ENCODE measurements at places on chromosomes 6 and 20.

- DNase-seq, result no peak
These were observed 59.4 kb upstream of the CITED2 start for GRCh38 chr6:139433631-139434419.

GRCh38 chr6:45850378-45851033 lies 165.2 kb downstream of the CLIC5 start:
- DNase-seq, result no peak

GRCh38 chr6:153613719-153614455 lies 425.2 kb upstream of the OPRM1 start:
- DNase-seq, result no peak

DNA sequence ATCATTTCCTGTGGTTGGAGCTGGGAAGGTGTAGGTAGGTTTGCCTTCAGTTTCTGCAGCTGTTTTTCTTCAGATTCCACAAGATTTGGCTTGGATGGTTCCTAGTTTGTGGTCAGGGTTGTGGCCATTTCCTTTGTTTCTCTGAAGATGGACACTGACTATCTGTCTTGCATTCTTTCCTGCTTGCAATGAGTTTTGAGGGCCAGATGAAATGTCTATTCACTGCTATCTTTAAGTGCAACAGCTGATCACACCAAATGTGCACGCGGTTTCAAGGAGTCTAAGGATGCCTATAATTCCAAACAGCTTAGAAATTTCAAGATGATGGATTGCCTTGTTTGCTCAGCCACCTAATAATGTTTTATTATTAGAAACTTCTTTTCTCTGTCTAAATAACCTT lies 28.4 kb downstream of the IL20RA start:
- no peak for DNase-seq

DNA sequence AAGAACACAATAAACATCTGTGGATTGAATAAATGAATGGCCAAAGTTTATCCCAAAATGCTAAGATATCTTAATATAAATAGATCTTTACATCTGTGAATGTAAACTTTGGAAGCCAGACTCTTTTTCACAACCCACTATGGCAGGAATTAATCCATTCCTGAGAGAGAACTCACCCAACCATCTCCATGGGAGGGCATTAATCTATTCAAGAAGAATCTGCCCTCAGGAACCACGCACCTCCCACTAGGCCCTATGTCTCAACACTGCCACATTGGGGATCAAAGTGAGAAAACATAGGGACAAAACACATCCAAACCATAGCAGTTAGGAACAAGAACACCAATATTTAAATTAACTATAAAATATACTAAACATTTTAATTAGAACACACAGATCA lies 3.4 kb downstream of the UBE3D start:
- DNase-seq, result no peak

DNA sequence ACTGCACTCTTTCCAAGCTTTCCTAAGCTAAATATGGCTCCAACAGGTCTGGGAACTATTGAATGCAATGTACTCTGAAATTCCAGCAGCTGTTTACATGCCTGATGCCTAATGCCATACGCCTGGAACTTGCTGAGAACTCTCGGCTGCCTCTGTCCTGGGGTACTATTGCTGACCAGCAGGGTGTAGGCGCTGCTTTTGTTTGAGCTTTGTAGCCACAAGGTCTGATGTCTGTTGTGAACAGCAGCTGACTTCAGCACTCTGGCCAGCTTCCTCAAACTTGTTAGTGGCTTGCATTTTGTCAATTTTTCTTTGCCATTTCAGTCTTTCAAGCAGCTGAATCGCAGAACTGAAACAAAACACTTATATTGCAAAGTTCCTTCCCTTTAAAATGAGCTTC lies 26.7 kb downstream of the SAYSD1 start:
- DNase-seq, result peak; percentile 24

- DNase-seq, result no peak
These were observed 9.3 kb upstream of the NEDD9 start for GRCh38 chr6:11241793-11242201.

GRCh38 chr6:453152-453551 lies 61.6 kb downstream of the IRF4 start:
- peak; percentile 56 for DNase-seq

GRCh38 chr20:18321976-18322950 lies 33.9 kb downstream of the ZNF133 start:
- DNase-seq, result no peak

DNA sequence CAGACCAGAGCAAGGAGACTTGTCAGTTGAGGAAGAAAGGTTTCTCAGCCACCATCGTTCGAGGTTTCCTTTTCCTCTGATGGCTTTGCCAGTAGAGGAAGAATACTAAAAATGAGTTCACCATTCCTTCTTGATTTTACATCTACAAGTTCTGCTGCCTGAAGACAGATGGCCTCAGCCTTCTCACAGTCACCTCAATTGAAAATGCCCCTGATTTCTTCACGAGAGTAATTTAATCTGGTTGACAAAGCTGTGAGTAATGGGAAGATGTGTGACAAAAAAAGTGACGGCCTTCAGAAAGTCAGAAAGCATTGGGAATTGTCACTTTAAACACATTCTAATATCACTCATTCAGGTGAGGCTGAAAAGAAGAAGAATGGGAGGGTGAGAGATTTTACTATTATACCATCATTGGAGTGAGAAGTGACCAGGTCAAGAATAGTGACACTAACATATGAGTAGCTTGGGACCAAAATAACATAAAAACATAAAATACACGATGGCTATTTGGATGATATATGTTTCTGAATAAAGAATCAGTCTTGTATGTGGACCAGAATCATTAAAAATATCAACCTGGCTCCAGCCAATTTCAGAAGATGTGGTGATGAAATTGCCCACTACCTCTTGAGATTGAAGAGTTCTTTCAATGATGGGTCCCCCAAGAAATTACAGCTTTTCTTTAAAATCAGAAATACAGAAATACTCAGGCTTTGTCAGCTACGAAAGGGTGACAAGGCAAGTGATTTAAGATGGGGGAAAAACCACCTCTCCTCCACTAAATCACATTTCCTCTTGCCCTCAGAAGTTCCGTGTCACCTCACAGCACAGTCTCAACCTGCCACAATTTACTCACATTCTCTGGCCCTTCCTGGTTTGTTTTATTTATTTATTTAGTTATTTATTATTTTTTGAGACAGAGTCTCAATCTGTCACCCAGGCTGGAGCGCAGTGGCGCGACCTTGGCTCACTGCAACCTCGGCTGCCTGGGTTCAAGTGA lies 147.7 kb downstream of the SOBP start:
- no peak for DNase-seq

DNA sequence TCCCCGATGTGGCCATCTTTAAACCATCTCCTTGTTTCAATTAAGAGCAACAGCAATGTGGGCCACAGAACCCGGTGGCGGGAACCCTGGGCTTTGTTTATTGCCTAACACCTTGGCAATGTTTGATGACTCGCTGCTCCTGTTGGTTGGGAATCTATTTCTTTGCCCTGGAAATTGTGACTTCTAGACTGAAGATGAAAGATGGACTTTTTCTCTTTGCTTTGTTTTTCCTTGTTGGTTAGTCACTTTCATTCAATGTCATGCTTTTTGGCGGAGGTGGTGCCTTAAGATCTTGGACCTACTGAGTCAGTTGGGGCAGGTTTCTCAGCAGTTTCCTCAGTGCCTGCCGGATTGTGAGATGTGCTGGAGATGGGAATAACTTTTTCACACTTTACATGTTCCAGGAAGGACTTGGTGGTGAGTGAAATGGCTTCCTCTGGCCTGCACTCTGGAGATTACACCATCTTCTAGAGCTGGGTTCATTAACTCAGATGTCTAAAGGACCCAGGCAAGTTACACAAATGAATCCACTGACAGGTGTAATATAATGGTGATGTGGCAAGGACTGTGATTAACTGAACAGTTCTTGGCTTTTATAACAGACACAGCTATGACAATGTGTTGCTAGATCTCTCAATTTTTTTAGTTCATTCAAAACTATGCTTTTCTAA lies 56.3 kb downstream of the TSHZ2 start:
- DNase-seq, result no peak

DNA sequence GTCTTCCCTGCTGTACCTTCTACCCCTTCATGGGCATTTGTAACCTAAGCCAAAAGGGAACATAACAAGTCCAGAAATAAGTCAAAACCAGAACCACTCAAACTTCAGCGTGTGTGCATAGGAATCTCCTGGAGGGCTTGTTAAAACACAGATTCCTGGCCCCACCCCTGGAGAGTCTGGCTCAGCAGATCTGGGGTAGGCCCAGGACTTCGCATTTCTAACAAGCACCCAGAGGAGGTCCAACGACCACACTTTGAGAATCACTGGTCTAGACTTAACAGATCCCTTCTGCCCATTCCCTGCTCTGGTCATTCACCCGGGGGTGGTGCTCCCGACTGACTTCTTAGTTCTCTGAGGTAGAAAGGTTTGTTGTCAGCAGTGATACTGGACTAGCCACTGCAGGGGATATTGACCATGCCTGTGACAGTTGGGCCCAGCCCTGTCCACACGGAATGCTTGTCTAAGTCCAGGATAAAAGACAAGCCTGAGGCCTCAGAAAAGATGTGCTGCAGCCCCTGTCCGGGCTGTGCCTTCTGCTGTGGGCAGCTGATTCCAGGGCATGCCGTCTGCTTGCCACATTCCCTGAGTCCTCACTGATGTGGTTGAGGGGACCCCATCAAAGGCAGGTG lies 68.6 kb downstream of the SYNJ2 start:
- no peak for DNase-seq

DNA sequence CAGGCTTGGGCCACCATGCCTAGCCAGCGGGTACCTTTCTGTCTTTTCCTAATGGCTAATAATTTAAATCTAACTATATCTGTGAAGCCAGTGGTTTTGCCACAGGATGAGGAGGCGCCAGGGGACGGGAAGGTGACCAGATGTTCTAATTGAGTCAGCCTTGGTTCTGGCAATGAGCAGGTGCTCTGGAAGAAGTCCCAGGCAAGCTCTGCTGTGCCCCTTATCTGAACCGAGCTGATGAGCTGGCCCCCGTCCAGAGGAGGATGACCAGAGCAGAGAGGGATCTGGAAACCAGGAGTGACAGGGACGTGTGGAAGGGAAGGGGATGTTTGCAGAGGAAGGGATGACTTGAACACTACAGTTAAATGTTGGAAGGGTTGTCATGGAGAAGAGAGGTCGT lies 46.7 kb downstream of the SLC35D3 start:
- no peak for DNase-seq

DNA sequence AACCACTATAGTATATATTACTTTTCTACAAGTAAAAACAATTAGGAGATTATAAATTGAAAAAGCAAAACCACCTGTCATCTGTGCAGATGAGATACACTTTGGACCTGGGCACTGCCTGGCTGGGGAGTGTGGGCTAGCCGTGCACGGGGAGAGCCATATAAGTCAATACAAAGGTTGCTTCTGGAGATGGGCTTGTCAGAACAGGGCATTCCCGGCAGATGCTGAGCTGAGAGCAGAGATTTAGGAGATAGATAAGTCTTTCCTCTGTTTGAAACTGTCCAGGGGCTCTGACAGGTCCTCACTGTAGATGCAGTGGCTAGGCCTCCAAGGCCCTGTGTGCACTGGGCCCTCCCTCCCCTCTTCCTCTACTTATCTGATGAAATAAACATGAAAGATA lies 34.5 kb downstream of the CD164 start:
- no peak for DNase-seq

- DNase-seq, result no peak
These were observed 928.9 kb downstream of the TFAP2A start for GRCh38 chr6:9485992-9486391.

GRCh38 chr6:16248271-16248853 lies 10.0 kb downstream of the GMPR start:
- no peak for DNase-seq

GRCh38 chr6:154909311-154909710 lies 85.8 kb upstream of the TIAM2 start:
- DNase-seq, result no peak

- no peak for DNase-seq
These were observed 9.6 kb upstream of the C6orf132 start for GRCh38 chr6:42152024-42152423.

DNA sequence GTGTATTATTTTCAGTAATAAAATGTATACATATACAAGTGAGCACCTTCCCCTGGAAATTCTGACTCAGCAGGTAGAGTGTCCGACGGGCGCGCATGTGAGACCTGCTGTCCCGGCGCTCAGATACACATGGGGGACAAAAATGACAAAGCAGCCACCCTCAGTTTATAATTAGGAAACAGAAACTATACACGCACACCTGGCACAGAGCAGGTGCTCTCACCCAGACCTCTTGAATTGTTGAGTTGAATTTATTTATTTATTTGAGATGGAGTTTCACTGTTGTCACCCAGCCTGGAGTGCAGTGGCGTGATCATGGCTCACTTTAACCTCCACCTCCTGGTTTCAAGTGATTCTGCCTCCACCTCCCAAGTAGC lies 180.4 kb downstream of the ZDHHC14 start:
- DNase-seq, result no peak

DNA sequence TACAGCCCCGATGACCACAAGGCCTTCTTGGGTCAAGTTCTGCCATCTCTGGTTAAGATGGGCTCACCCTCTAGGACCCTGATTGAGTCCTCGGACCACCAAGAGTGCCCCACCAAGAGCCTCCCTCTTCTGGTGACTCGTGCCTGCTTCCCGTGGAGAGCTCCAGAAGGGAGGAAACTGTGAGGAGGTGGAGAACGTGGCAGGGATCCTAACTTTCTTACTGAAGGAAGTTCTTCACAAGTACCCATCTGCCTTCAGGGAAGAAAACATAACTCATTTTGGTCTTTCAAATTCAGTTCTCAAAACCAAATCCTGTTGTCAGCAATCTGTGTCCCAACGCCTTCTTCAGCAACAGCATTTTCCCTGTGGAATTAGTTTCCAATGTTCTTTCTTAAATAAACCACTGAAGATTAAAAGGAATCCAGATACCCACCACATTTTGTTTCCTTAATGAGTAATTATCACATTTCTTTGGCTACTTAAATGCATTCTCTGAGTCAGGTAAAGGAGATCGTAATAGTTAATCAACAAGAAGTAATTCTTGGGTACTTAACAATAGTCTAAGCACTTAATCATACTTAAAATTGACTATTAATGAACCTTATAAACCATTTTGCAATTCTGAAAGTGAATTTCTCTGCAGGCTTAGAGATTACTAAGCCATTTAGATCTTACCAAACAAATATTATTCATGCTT lies 185.8 kb upstream of the SGK1 start:
- no peak for DNase-seq

DNA sequence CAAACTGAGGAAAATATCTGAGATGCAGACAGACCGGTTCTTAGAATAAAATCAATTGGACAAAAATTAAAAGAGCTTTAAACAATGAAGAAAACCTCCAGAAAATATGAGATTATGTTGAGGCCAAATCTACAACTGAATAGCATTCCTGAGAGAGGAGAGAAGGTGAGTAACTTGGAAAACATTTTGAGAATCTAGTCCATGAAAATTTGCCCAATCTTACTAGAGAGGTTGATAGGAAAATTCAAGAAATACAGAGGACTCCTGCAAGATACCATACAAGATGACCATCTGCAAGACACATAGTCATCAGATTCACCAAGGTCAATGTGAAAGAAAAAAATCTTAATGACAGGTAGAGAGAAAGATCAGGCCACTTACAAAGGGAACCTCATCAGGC lies 437.7 kb upstream of the ADGRB3 start:
- DNase-seq, result no peak
